ENCODE measurements at places on chromosomes 12 and 14.
A peak's percentile ranks its signal among the peaks of the same experiment; 100 is the strongest.

DNA sequence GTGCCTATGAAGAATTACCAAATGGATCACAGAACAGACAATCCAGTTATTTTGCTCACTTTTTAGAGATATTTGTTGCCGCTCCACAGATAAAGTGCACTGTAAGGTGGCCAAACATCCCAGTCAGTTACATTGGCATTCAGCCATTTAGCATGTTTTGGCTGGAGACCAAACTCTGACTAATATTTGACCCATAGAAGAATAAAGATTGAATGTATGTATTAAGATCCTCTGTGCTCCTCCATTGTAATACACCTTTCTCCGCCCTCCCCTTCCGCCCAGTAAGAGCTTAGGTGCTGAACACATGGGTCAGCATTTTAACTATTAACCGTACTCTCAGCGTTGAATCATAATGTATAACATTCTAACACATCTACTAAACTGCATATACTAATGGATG is 163.4 kb downstream of the ANO6 start:
- peak; percentile 66 for DNase-seq
- peak overlapping the region; percentile 41 for H3K27ac ChIP-seq
- H3K4me3 ChIP-seq = no peak overlapping the region
- peaks cover 34% of the 10 kb centered on the region for H3K36me3 ChIP-seq

DNA sequence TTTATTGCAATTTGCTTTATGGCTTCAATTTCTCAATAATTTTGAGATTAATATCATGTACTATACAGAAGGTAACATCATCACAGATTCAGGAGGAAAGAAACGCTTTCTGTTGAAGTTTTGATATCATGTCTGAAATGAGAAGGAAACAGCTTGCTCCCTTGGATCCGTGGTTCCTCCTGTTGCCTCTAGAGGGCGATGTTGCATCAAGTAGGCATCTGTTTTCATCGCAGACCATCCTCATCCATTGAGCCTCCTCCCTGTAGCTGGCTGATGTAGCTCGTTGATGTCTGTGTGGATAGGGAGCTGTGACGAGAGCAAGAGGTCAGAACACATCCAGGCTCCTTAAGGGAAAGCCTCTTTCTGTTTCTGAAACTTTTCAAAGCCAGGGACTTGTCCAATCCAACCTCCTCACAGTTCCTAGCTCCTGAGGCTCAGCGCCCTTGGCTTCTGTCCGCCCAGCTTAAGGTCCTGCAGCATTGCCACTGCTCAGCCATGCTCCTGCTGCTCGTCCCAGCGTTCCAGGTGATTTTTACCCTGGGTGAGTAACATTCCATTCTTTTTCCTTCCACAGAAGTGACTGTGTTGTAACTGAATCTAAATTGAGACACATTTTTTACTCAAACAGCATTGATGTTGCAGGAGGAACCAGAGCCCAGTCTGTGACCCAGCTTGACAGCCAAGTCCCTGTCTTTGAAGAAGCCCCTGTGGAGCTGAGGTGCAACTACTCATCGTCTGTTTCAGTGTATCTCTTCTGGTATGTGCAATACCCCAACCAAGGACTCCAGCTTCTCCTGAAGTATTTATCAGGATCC is 304.8 kb upstream of the OR4E1 start:
- H3K27me3 ChIP-seq = peaks cover 46% of the 10 kb centered on the region
- H3K36me3 ChIP-seq = no peaks in the 10 kb centered on the region
- DNase-seq = no peak

- no peaks in the 10 kb centered on the region for H3K4me1 ChIP-seq
- H3K4me3 ChIP-seq = no peak overlapping the region
- H3K27me3 ChIP-seq = peaks cover 33% of the 10 kb centered on the region
- no peak overlapping the region for H3K27ac ChIP-seq
- no peak for DNase-seq
Measured at GRCh38 chr14:80977221-80977620, 21.8 kb downstream of the TSHR start.

- no peak for DNase-seq
- H3K27ac ChIP-seq = no peak overlapping the region
- H3K27me3 ChIP-seq = no peaks in the 10 kb centered on the region
- H3K4me1 ChIP-seq = no peaks in the 10 kb centered on the region
Measured at GRCh38 chr12:6644257-6644596, 3.0 kb downstream of the ACRBP start.

DNA sequence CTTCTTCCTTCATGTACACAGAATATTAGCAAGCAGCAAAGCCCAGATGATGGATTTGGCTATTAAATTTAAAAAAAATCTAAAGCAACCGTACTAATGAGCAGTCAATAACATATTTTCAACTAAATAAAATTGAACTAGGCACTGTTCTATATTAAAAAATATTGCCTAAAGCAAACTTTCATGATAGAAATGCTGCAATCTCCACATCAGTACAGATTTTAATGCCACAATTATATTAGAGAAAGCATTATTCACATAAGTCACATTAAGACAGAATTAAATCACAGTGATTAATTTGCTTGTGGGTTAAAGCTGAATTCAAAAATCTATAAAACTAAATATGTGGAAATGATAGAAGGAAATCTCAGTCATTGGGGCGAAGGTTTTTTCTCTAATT is 200.7 kb downstream of the KCNH5 start:
- H3K36me3 ChIP-seq = no peaks in the 10 kb centered on the region
- H3K4me1 ChIP-seq = no peaks in the 10 kb centered on the region
- no peak for DNase-seq
- no peak overlapping the region for H3K4me3 ChIP-seq

GRCh38 chr12:54206791-54207190 is 18.0 kb upstream of the SMUG1 start:
- no peaks in the 10 kb centered on the region for H3K27me3 ChIP-seq
- no peak overlapping the region for H3K27ac ChIP-seq
- no peaks in the 10 kb centered on the region for H3K4me1 ChIP-seq

DNA sequence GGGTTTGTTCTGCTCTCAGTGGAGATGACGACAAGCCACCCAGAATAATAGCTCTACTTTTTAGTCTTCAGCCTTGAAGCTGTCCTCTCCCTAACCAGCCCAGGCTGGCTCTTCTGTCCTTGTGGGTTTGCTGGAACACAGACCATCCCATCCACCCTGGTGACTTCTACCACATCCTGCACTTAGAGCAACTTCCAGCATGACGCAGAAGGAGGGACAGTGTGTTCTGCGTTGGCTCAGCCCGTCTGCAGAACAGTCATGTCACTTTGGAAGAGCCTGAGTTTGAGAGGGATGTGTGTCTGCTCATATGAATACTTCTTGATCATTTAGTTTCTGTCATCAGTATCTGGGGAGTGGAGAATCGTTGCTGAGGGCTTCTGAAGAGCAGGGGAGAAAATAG is 198.0 kb downstream of the CACNA1C start:
- peaks cover 13% of the 10 kb centered on the region for H3K27me3 ChIP-seq
- no peaks in the 10 kb centered on the region for H3K36me3 ChIP-seq
- DNase-seq = no peak

Measured in RWPE2 (cell line).